Thoracic aorta (tissue), 2 donors: ENCODE measurements at places on chromosomes 2 and 18.

DNA sequence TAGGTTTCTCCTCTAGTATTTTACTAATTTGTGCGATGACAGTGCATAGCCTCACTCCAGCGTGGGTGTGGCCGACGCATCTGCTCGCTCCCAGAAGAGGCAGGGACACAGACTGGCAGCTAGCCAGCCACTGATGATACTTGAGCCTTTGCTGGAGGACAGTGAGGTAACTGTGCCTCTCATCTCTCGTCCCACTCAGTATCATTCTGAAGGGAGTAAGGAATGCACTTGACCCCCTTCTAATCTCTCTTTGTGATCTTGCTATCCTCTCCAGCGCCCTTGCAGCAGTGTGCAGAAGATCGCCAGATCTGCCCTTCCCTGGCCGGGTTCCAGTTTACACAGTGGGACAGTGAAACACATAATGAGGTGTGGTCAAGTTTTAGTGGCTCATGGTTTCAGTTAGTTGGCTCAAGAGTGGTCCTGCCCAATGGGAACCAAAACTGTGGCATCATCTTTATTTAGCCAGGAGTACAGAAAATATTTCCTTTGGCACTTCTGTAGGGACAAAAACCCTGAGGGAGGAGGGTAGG is 17.5 kb downstream of the NCAPH start:
- DNase-seq, result peak; percentile 19

GRCh38 chr2:86393521-86394491 is 47.4 kb upstream of the KDM3A start:
- no peak for DNase-seq

DNA sequence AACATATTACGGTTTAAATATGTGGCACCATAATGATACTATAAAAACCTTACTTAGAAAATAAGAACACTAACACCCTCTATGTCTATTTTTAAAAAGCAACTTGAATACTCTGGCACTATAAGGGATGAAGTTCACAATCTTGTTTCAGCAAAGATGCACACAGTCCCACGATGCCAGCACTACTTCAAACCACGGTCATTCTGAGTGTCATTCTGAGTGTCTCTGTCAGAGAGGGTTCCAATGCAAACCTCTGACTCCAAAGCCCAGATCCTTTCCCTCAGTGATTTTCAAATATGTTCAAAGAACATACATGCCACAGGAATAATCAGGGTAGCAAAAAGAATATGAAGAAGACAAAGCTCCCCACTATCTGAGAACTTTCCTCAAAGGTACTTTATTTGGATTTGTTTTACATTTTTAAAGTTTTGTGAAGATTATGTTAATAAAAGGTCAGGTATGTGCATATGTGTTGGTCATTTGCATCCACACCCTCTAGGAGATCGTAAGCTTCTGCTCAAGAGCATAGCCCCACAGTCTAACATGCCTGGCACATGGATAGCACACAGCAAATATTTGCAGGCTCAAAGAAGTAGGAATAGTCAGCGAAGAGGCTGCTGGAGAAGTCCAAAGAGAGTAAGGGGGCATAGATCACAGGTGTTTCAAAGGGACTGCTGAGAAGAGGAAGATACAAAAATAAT is 127.6 kb downstream of the DYM start:
- DNase-seq, result no peak

DNA sequence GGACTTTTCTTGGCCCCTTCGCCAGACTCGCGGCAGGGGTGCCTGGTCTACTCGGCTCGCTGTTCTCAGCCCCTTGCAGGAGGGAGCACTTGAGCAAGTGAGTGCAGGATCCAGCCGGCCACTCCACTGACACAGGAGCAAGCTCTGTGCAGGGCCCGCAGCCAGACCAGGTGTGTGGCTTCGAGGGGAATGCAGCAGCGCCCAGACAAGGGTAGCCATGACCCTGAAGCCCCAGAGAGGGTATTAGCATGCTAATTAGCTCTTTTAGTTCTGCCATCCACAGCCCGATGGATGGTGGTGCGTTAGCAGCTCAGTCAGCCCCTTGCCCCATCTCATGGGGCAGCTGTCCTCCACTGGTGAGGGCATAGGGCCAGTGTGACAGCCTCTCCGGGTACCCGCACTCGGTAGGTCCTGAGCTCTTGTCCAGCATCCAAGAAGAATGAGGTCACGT is 103.2 kb upstream of the HS6ST1 start:
- DNase-seq, result no peak

- DNase-seq, result no peak
Measured at GRCh38 chr2:203690441-203691047, 15.9 kb upstream of the CD28 start.

DNA sequence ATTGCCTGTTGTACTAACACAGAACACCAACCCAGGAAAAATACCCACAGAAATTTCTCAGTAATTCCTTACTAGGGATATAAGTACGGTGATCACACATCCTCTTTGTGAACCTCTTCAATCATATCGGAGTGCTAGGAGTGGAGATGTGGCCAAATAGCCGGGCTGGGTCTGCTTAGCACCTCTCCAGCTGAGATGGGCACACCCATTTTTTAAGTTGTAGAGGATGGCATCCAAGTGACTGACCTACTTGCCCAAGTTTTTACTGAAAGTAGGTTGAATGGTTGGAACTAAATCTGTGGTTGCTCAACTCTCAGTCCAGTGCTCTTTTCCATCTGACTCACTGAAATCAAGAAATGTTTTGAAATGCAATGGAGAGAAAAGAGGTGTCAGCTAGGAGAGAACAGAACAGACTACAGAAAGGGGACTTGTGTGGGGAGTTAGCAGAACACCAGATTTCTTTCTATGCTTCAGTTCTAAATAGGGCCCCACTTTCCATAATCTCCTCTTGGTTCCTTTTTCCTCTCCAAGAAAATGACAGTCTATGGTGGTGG is 68.7 kb upstream of the FSHR start:
- no peak for DNase-seq
